Foreskin keratinocyte (primary cell): ENCODE measurements at places on chromosomes 4 and X. TPM values are rescaled to one million over a fixed set of nuclear protein-coding genes. Genes with fewer than 3 reads are reported as not detected.

GRCh38 chr4:129064717-129065116, 28.6 kb downstream of the SCLT1 start:
- DNase-seq, result no peak

- no peak for DNase-seq
Measured at GRCh38 chr4:90209922-90210321, 82.7 kb downstream of the CCSER1 start.

The RGN gene
- 0.06 and 0.07 TPM in 2 replicates for polyA plus RNA-seq

The PDCL2 gene
- not detected in 2 replicates for polyA plus RNA-seq

DNA sequence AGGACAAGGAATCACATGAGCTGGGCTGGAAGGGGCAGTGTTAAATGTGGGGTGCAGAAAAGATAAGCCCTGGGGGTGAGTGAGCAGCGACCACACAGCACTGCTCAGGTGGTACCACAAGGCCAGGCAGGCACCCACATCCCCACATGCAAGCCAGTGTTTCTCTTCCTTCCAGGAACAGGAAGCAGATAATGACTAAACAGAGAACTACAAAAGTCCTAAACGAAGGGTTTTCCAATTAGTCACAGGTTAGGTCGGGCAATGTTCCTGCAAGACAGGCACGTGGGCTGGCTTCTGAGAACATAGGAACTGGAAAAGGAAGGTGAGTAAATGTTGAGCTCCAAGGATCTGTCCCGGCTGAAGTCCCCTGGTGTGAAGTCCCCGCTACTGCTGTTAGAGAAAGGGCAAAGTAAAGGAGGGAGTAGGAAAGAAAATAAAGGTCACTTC, 19.5 kb downstream of the RELL1 start:
- DNase-seq, result peak; percentile 84

GRCh38 chr4:121943941-121944340, 7.9 kb downstream of the TRPC3 start:
- DNase-seq, result no peak

The HPGDS gene
- not detected in 2 replicates for polyA plus RNA-seq

- DNase-seq, result no peak
Measured at GRCh38 chr4:8732681-8733243, 138.9 kb downstream of the HMX1 start.

The SLC6A14 gene
- 0.01 and 0.04 TPM in 2 replicates for polyA plus RNA-seq

DNA sequence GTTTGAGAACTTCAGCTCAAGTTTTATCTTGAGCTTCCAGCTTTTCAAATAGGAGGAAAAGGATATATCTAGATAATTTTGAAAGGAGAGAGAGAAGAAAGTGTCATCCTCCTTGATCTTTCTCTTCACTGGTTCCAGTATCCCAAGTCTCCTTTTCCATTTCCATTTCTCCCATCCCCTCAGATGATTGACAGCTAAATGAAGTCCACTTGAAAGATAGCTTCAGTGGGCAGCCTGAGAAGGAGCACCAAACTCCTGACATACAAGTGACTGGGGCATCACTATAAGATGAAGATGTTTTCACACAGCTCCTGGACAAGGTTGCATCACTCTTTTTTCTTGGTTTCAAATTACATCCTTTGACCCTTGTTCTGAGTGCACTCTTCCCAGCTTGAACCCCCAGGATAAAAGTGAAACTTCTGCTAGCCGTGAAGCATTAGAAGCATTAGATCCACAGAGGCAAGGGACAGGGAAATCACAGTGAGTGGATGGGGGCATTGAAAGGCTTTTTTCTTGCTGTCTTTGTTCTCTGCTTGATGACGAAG, 17.5 kb upstream of the MAGEA10 start:
- no peak for DNase-seq

The RTL3 gene
- not detected in 2 replicates for polyA plus RNA-seq

DNA sequence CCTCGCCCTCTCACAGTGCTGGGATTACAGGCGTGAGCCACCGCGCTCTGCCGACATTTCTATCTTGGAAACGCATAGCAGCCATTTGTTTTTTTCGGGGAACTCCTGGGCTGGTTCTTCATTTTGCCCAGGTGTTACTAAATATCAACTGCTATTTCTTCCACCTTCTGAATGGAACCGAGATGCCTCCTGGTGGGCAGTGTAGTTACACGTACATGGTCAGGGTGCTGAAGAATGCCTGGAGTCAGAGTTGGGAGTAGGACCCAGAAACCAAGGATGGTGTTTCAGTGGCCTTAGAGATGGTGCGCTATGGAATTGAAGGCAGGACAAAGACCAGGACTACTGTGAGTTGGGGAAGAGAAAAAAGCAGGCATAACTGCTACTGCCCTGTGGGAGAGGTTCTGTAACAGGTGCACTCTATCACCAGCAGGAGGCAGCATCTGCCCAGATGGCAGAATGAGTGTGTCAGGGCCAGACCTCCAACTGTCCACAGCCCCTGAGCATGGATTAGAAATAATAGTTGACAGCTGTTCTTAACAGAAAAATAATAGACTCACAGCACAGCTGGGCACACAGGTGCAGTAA, 81.7 kb downstream of the ZC4H2 start:
- peak; percentile 1 for DNase-seq

The IL15 gene
- polyA plus RNA-seq, result 0.67 and 1.1 TPM in 2 replicates

DNA sequence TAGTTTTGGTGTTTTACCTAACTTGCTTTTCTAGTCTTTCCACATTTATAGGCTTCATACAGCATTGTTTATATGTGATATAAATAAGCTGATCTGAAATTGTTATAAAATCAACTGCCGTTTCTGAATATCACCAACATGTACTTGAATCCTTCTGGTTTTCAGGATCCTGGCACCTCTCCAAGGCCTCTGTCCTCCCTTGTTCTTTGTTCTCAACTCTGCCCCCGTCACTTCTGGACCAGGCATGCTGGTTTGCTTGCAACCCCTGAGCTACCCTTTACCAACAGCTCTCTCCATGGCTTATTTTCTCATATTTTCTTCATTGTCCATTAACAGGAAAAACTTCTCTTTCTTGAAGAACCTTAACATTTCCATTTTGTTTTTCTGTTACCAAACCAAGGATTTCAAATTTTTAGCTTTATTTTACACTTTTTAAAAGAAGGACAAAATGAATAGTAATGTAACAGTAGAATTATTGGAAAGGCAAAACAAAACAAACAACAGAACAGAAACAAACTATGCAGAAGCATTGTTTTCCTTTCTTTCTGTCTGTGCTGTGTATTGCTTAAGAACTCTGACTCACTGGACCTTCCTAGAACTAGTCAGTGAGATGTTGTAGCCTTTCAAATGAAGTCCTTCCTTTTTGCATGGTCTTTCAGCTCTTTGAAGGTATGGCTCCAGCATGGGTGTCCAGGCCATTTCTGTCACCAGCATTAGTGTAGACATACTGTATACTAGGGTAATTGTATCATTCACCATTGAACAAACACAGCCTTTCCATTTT, 44.8 kb downstream of the BANK1 start:
- DNase-seq, result peak; percentile 21

- no peak for DNase-seq
Measured at GRCh38 chrX:5907207-5907606, 321.5 kb downstream of the NLGN4X start.

GRCh38 chrX:5051831-5052491, 1176.7 kb downstream of the NLGN4X start:
- peak; percentile 3 for DNase-seq

DNA sequence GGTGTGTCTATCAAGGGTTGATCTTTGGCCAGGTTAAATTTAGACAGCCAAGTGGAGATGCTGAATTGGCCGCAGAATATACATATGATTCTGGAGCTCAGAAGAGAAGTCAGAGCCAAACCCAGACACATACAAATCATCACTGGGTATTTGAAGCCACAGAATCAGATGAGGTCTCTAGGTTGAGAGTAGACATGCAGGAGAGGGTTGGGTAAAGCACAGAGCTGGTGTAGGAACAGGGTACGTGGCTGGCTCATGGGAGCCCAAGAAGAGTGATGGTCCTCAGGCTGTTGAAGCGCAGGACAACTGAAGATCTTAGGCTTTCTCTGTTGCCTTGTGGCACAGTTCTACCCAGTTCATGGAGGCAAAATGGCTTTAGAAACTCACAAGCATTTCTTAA, 37.7 kb downstream of the ADAMTS3 start:
- no peak for DNase-seq

- DNase-seq, result no peak
Measured at GRCh38 chrX:118961866-118962560, 12.4 kb upstream of the LONRF3 start.

GRCh38 chrX:9885150-9885549, 82.0 kb upstream of the CLDN34 start:
- DNase-seq, result no peak

- no peak for DNase-seq
Measured at GRCh38 chr4:76376534-76376933, 44.4 kb downstream of the CCDC158 start.

The SLC10A4 gene
- not detected in 2 replicates for polyA plus RNA-seq

The USP46 gene
- polyA plus RNA-seq, result 3.9 and 4.4 TPM in 2 replicates
